ENCODE measurements at places on chromosomes 7 and 10.

GRCh38 chr10:15901889-15902288 lies 41.6 kb upstream of the MINDY3 start:
- no peak for DNase-seq

GRCh38 chr7:49927631-49928030 lies 154.2 kb downstream of the VWC2 start:
- no peak for DNase-seq

GRCh38 chr10:78053211-78053868 lies 19.7 kb downstream of the RPS24 start:
- DNase-seq: no peak

- DNase-seq: no peak
Observed at GRCh38 chr10:114815791-114816190, 5.8 kb upstream of the FHIP2A start.

DNA sequence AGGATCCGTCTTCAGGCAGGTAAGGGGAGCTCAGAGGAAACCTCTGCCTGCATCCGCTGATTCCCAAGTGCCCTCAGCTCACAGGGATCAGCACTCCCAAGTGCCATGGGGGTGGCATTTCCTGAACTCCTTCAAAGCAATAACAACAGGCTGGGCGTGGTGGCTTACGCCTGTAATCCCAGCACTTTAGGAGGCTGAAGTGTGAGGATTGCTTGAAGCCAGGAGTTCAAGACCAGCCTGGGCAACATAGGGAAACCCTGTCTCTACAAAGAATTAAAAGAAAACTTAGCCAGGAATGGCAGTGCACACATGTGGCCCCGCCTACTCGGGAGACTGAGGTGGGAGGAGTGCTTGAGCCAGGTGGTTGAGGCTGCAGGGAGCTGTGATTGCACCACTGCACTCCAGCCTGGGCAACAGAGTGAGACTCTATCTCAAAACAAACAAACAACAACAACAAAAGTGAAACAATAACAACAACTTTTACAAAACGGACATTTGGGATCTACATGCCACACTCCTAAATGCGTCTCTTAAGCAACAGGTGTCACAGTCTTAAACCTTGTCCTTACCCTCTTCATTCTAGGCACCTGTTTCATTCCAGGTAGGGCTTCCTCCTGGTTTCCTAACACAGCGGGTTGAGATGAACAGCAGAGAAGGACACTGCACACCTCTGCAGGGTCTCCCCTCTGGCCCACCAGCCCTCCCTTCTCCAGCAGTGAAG lies 73.8 kb downstream of the PAXIP1 start:
- no peak for DNase-seq

DNA sequence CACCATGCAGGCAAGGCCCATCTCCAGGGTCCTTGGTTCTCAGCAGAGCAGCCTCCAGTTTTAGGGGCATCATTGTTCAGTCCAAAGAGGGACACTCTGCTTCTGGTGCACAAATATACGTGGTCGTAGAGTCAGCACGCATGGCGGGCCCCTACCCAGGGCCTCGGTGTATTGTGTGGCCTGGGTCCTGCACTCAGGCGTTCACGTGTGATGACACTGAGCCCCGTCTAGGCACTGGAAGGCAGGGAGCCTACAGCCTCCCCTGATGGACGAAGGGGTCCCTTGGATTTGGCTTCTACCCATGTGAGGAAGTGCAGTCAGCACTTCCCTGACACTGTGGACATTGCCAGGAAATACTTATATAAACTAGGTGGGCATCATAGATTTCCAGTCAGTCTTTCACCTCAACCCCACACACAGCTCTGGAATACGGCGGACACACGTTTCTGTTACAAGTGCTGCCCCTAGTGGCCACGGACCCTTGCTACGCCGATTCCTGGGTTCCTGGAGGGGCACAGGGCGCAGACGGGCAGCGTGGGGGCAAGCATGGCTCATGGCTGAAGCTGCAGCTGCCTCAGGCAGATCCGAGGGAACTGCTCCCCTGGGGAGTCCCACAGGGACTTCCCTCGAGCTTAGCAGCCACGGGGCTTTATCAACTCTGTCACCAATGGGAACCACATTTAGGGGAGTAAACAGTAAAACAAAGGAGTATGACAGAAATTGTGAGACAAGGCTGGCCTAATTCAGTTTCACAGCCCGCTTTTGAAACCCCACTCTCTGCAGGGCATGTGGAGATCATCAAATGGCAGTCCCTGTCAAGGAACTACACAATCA lies 25.4 kb downstream of the AIFM2 start:
- no peak for DNase-seq
